NCI-H524 (cell line): ENCODE measurements at places on chromosomes 1 and 21.

- DNase-seq = no peak
Observed at GRCh38 chr1:99852648-99853047, 2.5 kb downstream of the AGL start.

GRCh38 chr1:202857136-202857610 is 31.8 kb downstream of the RABIF start:
- DNase-seq = no peak

DNA sequence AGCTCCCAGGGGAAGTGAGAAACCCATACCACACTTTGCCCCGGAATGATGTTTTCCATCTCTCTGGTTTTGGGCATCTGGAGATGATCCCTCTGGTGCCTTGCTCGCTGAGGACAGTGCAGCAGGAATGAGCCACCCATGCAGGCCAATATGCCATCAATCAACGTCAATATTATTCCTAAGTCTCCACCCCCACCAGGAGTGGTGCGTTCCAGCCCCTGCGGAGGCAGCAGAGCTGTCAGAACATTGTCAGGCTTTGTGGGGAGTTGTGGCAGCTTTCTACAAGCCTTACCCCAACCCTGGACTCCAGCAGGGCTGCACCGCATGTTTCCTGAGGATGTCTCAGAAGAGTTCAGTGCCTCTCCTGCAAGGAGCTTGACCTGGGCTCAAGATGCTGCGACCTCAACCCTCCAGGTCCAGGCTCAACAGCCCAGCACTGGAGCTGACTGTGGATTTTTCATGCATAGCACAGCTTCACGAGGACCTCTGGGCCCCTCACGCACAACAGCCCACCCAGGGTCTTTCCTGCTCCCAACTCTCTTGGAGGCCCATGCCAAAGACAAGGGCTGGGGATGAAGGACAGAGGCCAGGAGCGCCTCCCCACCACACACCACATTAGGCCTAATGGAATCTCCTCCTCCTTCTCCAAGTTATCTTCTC is 67.5 kb downstream of the PSMG1 start:
- no peak for DNase-seq

DNA sequence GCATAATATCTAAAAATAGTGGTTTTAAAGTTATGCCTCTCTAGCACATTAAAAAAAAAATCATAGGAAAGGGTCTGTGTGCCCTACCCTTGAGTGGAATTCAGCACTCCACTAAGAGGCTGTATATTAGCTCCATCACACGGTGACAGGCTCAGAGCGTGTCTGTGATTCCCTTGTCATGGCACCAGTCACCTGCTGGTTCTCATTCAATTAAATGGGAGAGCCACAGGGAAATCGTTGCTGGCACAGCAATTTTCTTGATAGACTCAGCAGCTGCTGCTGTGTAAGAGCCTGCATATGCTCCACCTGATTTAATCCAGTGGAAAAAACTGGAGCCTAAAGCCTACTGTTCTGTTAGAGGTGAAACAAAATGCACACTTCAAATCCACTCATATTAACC is 9.5 kb downstream of the ATP6V1G3 start:
- DNase-seq = peak; percentile 92

- DNase-seq = no peak
Observed at GRCh38 chr1:211210052-211210451, 49.1 kb upstream of the RCOR3 start.

DNA sequence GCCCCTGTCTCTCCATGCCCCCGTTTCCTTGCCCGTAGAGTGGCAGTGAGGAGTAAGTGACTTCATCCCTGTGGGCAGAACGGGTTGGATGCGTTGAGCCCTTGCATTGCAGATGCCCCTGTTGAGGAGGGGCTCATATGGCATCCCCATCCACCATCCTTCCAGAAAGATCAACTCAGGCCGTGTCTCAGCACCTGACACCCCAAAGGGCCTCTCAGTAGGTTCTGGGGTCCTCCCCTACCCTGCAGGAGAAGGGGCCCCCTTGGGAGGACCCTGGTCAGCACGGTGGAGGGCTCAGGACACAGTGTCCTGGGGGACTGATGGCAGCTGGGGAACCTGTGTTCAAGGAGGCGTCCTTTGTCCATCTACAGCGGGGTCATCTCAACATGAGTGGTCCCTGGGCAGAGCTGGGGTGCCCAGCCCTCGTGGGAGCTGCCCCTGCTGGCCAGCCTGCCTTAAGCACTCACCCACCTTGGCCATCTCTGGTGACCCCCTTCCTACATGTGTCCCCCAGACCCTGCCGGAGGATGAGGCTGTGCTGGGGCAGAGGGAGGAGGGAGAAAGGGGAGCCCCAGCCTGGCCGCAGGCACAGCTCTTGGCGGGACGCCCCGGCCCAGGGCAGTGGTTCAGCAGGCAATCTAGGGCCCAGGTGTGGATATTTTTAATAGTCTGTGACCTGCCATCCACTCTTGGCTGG is 48.2 kb upstream of the ACTRT2 start:
- no peak for DNase-seq

GRCh38 chr1:107546576-107546975 is 405.7 kb downstream of the NTNG1 start:
- no peak for DNase-seq

DNA sequence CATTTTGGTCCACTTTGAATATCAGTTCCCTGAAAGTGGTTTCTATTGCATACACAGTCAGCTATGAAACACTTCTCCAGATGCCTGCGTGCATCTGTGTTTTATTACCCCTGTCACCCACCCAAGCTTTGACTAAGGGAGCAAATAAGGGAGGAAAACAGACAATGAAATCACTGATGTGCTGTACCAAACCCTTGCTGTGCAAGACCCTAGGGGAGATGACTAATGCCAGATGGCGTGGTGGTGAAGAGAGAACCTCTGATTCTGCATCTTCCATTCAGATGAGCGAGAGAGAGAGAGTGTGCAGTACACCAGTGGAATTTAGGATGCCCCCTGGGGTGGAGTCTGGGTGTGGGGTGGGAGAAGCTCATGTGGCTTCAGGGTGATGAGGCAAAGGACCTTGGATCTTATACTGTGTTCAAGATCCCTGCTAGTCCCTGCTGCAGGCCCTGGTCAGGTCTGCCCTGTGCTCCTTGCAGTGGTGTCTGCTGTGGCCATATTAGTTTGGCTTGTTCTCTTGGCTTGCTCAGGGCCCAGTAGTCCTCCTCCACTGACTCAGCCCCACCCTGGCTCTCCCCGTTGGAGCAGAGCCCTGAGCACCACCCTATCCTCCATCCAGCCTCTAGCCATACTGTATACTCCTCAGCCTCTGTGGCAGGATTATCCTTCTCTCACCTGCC is 18.5 kb downstream of the CLCA1 start:
- DNase-seq = no peak

DNA sequence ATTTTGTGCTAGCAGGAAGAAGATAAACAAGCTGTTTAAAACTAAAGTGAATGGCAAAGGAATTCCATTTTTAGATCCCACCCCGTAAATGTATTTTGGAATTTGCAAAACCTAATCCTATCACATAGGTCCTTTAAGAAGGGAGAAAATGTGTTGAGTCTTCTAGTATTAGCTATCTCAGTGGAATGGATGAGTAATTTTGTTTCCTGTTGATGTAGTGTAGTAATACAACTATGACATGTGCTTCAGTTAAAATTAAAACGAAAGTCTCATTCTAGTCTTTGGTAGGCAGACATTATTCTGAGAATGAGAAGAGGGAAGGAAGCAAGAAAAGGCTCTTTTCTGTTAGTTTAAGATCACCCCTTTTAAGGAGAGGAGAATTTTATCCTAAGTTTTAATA is 265.9 kb upstream of the C1orf105 start:
- DNase-seq = no peak

DNA sequence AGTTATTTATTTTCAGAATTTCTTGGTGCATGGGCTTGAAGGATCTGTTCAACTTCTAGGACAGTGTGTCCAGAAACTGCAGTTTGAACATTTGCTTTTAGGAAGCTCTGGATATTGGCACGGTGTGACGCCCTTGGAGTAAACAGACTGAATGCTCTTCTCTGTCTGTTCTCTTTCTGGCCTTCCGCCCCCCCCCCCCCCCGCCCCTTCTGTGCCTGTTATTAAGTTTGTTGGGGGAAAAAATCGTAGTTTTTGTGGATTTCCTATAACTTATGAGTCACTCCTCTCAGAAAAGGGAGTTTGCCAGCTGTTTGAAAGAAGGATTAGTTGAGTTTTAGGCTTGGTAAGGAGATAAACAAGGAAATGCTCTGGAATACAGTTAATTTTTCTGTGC is 1.2 kb downstream of the KCTD3 start:
- no peak for DNase-seq

DNA sequence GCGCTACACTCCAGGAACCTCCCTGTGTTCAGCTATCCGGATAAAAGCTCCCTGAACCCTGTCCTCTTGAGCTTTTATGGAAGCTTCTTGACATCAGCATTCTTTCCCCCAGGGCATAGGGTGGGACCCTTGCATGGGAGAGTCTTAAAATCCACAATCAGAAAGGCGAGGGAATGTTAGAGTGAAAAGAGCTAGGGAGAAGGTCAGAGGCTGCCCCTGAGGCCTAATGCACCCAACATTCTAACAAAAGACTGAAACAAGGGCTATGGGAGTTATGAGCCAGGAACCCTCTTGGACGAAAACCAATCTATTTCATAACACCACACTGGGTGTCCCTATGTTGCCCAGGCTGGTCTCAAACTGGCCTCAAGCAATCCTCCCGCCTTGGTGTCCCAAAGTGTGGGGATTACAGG is 36.7 kb downstream of the NEK2 start:
- DNase-seq = no peak

- DNase-seq = no peak
Observed at GRCh38 chr1:19504796-19505692, 19.7 kb upstream of the CAPZB start.
